ENCODE measurements at places on chromosomes 6 and 20.

DNA sequence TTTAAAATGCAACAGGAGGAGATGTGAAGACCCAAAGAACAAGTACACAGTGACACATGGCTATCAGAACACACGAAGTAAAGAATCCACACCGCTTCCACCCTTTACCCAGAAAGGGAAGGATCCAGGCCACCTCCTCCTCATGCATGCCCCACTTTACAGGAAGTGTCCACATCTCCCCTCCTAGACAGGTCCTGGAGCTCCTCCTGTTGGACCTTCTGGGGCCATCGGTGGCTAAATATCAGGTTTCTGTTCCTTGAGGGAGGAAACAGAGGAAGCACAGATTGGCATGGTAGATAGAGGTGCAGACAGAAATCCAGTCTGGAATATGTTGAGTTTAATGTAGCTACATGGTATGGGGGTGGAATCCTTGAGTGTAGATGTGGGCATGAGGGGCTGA lies 10.9 kb downstream of the NINL start:
- DNase-seq = no peak

- no peak for DNase-seq
Observed at GRCh38 chr6:21348504-21349195, 244.9 kb upstream of the SOX4 start.

- DNase-seq = no peak
Observed at GRCh38 chr6:169536446-169537170, 165.2 kb downstream of the WDR27 start.

- no peak for DNase-seq
Observed at GRCh38 chr6:161037873-161038228, 46.3 kb downstream of the MAP3K4 start.

DNA sequence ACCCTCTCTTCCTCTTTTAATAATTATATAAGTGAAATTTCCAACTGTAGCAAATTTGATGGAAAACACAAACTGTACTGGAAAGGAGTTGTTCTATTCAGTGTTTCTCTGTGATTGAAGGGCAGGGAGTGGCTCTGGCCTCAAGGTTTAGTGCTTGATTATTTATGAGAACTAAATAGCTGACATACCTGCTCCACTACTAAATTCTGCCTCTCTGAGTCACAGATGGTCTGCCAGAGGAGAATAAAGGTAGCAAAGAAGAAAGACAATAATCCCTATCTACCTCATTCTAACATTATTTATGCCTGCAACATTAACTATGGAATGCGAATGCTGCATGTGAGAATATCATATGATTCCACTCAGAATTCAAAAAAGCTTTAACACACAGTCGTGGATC lies 9.3 kb downstream of the BMP5 start:
- DNase-seq = no peak

- no peak for DNase-seq
Observed at GRCh38 chr6:122609881-122610689, at the start of gene PKIB. Gene PKIB (plus strand): TSS chr6:122610405. CDS start chr6:122717795, 107,390 bp downstream.

DNA sequence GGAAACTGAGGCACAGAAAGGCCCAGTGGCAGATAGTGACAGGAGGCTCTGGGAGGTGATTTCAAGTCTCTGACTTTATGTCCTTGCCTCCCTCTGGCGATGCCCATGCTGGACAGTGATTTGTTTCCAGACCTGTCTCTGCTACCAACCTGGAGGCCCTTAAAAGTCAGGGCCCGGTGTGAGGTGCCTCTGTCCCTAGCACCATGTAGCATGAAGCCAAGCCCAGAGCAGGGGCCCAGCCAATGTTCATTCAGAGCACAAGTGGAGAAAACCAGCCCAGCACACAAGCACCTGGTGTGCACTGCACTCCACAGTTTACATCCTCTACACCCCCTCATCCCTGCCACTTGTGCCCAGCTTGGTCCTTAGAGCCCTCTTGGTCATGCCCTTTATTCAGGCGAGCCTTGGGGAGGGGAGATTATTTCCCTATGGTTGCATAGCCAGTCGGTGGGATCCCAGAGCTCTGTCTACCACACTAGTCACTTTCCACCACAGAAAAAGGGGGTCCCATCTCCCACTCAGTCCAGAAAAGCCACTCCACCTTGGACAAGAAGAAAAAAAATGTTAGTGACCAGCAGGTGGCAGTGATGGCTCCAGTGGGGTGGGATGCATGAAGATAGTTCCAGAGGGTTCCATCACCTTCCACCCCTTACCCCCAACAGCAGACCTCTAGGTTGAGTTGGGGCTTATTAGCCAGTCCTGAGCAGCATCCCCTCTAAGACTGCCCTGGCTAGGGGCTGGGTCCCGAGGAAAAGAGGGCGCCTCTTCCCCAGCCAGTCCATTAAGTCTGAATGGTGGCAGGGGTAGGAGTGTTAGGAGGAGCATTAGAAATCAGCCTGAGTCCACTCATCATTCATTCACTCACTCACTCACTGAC lies 30.9 kb downstream of the KIAA1755 start:
- no peak for DNase-seq

DNA sequence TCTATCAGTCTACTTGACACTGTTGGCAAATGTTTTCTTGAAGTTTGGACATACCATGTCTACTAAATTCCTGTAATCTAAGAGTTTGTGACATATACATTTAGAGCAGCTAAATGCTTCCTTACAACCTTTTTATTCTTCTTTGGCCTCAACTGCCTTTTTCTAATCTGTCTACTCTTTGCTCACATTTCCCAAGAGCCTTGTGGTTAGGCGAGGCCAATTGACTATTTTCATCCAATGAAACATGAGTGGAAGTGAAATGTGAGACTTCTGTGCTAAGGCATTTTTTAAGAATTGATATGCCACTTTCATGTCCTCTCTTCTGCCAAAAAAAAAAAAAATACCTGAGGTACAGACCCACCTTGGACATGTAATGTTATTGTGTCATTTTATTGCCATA lies 158.2 kb upstream of the MCHR2 start:
- no peak for DNase-seq

- no peak for DNase-seq
Observed at GRCh38 chr20:63065911-63066310, 59.1 kb upstream of the BHLHE23 start.

DNA sequence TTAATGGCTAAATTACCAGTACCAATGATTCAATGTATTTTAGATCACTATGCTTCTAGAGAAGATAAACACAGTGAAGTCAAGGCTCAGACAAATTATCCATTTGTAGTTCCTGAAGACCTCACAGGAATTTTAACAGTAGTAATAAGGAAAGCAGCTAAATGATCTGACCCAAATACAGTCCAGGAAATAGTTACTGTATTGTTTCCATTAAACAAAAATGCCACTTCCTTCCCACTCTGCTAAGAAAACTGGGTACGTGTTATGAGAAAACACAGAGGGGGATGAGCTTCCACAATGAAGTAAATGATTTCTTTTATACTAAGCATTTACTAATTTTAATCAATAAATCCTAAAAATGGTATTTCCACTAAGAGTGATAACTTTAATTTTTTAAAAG lies 127.9 kb downstream of the CDK19 start:
- DNase-seq = no peak

DNA sequence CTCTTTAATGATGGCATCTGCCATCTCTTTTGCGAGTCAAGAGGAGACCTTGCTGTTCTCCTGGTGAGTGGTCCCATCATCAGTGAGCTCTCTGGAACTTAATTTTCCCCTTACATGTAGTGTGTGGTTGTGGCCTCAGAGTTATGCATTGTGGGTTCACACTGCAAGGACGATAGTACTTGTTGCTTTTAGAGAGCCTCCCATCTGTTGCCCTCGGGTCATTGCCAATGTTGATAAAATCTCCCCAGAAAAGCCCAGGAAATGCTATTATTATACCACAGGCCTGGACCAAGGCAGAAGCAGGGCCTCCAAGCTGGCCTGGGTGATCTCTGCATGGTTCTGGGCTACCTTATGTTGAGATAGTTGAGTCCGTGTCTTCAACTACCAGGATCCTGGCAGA lies 241.6 kb downstream of the BMP7 start:
- DNase-seq = no peak

DNA sequence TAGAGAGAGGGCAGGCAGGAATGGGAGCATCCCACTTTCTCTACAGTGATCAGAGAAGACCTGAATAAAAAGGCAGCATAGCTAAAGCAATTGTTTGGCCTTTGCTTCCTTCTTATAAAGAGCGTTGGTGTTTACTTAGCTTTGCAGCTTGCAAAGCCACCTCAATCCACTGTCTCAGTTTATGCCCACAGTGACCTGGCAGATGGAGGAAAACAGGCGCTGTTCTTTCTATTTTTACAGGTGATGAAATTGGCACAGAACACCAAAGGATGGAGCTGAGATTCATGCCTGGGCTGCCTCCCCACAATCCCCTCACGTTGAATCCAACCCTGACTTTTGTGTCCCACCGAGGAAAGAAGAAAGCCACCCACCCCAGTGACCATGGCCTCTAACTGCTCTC lies 130.5 kb downstream of the TTLL2 start:
- no peak for DNase-seq

DNA sequence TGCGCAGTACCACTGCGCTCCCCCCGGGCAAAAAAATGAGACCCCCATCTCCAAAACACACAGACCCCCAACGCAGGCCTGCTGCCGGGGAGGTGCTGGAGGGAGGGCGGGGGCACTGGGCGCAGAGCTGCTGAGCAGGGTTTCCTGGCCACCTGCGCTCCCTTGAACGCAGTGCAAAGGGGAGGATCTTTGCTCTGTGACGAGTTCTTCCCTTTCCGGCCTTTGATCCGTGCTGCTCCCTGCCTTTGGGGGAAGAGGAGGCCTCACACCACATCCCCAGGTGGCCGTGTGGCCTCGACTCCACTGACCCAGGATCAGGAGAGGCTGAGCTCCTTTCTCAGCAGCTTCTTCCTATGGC lies 8.9 kb upstream of the COL20A1 start:
- DNase-seq = no peak

All from pulmonary artery endothelial cell (primary cell).